ENCODE measurements at places on chromosomes 13 and 19.
A peak's percentile ranks its signal among the peaks of the same experiment; 100 is the strongest.

GRCh38 chr13:70896136-70896535 lies 787.9 kb upstream of the KLHL1 start:
- no peak for DNase-seq

- peak; percentile 77 for DNase-seq
Measured at GRCh38 chr19:39411081-39411831, 1.2 kb upstream of the PLEKHG2 start.

DNA sequence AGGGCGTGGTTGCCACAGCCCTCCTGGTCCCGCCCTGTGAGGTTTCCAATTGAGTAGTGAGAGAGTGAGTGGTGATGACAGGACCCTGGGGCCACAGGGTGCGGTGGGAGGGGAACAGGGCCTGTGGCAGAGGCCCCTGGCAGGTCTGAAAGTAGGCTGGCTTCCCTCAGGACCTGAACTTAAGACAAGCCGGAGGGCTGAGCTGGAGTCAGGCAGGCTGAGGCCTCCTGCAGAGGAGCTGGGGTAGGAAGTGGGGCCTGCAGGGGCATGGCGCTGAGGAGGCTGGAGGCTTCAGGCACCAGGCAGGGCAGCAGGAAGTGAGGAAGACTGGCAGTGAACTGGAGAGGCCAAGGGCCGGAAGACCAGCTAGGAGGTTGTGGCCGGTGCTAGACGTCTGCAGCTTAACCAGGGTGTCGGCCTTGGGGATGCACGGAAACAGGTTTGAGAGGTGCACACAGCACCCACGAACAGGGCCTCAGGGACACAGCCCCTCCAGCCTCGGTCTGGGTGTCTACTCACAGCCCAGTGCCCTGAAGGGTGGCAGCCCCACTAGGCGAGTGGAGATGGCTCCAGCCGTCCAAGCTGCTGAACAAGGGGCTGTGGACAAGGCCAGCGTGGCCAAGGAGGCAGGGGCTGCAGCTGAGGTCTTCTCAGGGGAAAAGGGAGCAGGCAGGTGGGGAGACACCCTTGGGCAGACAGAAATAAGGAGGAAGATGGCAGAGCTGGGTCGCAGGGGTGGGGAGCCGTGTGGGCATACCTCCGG lies 17.8 kb downstream of the POP4 start:
- peak; percentile 7 for DNase-seq

GRCh38 chr13:80716610-80717081 lies 375.7 kb upstream of the SPRY2 start:
- no peak for DNase-seq

DNA sequence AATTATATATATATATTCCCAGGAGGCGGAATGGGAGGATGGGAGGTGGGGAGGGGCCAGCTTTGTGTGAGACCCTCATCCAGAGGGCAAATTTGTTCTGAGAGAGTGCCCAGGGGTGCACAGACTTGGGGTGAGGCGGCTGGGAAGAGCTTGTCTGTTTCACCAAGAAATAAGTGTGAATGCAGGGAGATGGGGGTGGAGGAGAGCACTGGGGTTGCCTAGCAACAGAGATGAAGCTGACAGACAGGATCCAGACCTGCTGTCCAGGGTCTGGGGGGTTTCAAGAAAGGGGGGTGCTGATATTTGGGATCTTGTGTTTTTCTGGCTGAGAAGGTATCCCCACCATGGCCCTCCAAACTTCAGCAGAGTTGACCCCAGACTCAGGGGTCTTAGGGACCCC lies 18.6 kb upstream of the TNFAIP8L1 start:
- DNase-seq: no peak

GRCh38 chr19:44758596-44758995 lies 10.1 kb downstream of the BCL3 start:
- DNase-seq: no peak

DNA sequence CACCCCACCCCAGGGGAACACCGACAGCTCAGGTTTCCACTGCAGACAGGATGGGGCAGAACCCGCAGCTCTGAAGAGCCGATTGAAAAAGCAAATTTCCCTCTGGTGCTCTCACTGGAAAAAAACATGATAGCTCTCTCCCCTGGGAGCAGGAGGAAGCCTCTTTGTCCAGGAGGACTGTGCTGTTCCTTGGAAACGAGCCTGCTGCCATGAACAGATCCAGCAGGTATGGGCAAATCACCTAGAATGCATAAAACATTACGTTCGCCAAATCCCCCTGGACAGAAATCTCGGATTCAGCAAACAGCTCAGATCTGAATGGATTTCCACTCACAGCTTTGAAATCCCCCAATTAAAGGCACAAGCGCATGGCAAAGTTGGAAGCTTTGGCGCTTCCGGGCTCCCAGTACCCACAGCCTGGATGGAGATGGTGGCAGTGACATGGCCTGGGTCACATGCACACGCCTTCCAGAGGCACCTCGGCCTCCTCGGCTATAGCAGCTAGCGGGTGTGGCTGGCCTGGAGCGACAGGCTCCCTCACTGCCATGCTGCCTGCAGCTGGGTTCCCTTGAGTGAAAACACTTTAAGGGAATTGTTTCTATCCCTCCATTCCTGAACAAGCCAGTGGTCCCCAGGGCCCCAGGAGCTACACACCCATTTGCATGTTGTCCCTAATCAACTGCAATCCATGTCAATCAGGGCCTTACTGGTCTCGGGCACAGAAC lies 59.1 kb downstream of the CEBPG start:
- DNase-seq: no peak

GRCh38 chr13:36518707-36519106 lies 86.4 kb downstream of the CCNA1 start:
- no peak for DNase-seq

DNA sequence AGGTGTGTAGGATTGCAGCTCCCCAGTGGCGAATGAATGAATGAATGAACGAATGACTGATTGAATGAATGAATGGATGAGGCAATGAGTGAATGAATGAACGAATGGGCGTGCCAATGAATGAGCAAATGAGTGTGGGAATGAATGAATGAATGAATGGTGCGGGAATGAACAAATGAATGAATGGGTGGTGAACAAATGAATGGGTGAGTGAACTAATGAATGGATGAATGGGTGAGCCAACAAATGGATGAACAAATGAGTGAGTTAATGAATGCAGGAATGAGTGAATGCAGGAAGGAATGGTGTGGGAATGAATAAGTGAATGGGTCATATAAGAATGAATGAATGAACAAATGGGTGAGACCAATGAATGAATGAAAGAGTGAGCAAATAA lies 14.7 kb downstream of the ANKRD24 start:
- no peak for DNase-seq

GRCh38 chr19:55638864-55639359 lies 1.9 kb upstream of the ZNF580 start:
- peak; percentile 63 for DNase-seq

GRCh38 chr13:113483504-113484293 lies 6.8 kb downstream of the DCUN1D2 start:
- DNase-seq: no peak

DNA sequence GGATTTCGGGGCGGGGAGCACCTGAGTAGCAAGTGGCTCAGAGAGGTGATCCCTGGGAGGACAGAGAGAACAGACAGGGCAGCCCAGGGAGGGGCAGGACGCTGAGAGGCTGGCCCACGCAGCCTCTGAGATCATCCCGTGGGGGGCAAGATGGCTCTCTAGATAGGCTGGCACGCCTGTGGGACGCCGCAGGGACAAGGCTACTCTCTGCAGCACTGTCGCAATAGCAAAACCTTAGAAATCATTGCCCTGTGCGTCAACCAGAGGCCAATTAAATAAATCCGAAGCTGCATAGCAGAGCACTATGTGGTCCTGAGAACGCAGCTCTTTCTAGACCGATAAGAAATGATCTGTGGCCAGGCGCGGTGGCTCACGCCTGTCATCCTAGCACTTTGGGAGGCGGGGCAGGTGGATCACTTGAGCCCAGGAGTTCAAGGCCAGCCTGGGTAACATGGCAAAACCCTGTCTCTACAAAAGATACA lies 5.1 kb downstream of the PEX11G start:
- DNase-seq: peak; percentile 26

DNA sequence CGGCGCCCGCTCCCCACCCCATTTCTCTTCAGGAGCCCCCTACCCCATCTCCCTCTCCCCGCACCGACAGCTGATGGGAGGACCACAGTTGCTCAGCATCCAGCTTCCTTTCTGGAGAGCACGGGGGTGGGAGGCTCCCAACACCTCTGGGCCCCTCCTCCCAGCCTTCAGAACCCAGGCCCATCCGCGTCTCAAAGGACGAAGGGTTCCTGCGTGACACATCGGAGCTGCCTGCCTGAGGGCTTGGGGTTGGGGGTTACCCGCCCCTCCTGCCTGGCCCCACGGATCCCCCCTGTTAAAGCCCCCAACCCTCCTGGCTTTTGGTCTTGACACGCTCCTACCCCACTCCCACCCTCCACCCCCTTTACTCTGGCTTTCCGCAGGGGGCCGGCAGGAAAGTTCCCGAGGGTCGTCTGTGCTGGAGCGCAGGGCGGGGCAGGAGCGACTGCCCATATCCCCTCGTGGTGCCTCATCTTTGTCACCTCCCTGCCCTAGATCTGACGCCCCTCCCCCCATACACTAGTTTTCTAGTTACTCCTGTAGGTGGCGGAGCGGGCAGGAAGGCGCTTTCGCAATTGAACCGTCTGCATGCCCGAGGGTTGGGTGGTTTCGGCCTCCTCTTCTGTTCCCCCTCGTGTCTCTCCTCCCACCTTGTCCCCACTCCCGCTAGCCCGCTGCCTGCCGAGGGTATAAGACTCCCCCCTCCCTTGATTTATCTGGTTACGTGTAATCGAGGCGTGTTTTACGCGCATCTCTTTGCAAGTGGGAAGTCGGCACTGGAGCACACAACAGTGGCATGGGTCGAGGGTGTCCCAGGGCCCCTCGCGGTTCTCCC lies 924 bp downstream of the TRAPPC5 start:
- peak; percentile 86 for DNase-seq

- DNase-seq: no peak
Measured at GRCh38 chr13:101623470-101624209, 171.2 kb downstream of the ITGBL1 start.

- DNase-seq: no peak
Measured at GRCh38 chr13:34078334-34078999, 260.5 kb downstream of the RFC3 start.

DNA sequence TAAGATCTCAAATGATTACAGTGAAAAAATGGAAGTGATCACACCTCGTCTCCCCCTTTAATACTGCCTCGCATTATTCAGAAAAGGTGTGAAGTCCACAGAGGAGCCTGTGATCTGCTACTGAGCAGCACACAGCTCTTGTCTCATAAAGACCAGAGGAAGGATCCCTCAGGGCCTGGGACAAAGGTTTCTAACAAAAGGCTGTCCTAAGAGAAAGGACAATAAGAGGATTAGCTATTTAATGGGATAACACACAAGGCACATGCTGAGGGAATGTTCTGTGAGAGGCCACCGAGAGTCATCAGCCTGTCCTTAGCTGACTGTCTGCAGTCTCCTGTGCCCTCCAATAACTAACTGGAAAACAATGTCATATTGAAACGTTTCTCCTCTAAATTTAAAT lies 26.7 kb downstream of the EBPL start:
- no peak for DNase-seq

DNA sequence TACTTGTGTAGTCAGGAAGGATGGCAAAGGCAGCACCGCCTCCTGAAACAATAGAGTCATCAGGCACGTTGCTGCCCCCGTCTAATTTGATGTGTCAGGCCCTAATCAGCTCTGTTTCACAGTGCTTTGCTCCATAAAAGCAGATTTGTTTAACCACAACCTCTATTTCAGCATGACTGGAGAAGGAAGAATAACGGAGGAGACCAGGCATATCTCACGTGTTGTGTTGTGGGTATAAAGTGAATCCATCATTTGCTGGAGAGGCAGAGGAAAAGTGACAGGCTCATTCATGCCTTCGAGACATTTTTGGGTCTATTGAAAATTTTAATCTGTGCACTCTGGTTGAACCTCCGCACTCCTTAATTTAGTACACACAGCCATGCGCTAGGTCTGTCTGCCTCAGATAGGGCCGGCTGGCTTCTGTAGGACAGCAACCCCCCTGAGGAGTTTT lies 940.4 kb upstream of the SLC10A2 start:
- DNase-seq: no peak

DNA sequence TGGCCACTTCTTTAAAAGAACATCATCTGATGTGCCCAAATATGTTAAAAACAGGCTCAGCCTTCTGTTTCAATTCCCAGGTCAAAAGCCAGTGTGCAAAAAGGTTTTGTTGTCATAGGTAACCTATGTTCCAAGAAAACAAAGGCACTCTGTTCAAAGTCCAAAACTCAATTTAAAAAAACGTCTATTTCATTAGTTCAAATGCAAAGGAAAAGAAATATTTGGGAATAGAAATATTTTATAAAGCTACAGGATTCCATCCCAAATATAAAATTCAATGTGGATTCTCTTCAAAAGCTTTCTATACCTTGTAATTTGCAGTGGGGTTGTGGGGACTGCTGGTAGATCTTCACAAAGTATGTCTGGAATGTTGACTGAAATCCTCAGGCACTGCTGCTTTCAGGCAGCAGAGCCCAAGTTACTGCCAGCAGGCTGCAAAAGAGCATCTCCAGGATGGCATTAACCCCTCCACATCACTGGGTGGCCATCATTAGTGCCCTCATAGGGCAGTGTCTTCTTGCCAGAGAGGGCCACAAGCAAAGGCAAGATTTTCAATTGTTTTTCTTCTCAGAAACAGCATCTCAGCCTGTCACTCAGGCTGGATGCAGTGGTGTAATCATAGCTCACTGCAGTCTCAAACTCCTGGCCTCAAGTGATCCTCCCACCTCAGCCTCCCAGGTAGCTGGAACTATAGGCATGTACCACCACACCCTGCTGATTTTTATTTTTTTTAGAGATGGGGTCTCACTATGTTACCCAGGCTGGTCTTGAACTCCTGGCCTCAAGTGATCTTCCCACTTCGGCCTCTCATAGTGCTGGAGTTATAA lies 22.8 kb upstream of the STK24 start:
- DNase-seq: no peak

DNA sequence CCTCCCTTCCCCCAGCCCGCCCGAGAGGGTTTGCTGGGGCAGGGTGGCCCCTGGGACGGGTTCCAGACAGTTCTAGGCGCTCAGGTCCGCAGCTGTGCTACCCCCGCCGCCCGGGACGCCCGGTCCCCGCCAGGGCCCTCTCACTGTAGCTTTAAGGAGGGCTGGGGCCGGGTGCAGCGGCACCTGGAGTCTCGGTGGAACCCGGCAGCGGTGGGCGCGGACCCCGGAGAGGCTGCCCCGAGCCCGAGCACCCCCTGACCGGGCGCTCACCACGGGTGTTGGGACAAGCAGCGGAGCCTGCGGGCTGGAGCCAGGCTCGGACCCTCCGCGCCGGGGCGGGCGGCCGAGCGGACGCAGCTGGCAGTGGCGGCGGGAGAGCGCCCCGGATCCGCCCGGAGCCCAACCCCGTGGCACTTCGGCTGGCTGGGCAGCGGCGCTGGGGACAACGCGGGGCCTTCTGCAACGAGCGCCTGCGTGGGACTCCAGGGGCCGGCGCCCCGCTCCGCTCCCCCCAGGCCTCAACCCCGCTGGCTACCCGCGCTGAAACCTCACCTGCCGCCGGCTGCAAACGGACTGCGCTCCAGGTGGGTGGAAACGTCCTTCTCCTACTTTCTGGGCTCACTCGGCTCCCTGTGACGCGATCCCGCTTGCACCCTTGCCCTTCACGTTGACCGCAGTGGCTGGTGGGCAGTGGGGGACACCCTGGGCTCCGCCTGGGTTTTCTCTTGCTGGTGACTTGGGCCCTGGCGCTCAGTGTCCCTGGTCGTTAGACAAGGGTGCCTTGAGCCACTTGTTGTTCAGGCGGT lies 81.1 kb downstream of the ZNF429 start:
- DNase-seq: no peak

- DNase-seq: no peak
Measured at GRCh38 chr13:99471221-99472121, 29.8 kb upstream of the TM9SF2 start.

GRCh38 chr13:101120007-101120406 lies 296.3 kb downstream of the NALCN start:
- DNase-seq: no peak

- peak; percentile 72 for DNase-seq
Measured at GRCh38 chr19:41302624-41303351, 7.2 kb upstream of the CCDC97 start.
